ENCODE measurements at places on chromosomes 6 and 20. TPM values are rescaled to one million over a fixed set of nuclear protein-coding genes. Genes with fewer than 3 reads are reported as not detected.

DNA sequence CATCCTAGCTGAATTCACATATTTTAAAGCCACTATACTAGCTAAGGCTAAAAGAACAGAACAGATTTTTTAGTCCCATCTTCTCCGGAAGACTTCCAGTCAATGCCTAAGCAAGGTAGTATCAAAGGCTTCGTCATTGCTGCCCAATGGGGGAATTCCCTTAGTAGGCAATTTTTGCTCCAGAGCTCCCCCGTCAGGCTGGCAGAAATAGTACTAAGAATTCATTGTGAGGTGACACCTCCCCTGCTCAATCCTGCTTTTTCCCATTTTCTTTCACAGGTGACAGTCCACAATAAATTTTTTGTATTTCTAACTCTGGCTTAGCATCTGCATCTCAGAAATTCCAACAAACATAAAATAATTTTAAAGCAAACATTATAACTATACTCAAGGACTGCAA, 52.8 kb upstream of the SRSF6 start:
- no peak overlapping the region for H3K4me3 ChIP-seq
- DNase-seq: peak; percentile 31
- no peaks in the 10 kb centered on the region for H3K4me1 ChIP-seq
- H3K27me3 ChIP-seq: peaks cover 32% of the 10 kb centered on the region
- no peak overlapping the region for H3K27ac ChIP-seq

GRCh38 chr20:36644032-36644705, 1.8 kb downstream of the SLA2 start:
- no peak overlapping the region for H3K27ac ChIP-seq
- no peak for DNase-seq
- no peaks in the 10 kb centered on the region for H3K27me3 ChIP-seq

- DNase-seq: no peak
- no peaks in the 10 kb centered on the region for H3K36me3 ChIP-seq
- peaks cover 83% of the 10 kb centered on the region for H3K27me3 ChIP-seq
- H3K4me3 ChIP-seq: no peak overlapping the region
- no peaks in the 10 kb centered on the region for H3K4me1 ChIP-seq
These were observed 90.0 kb upstream of the BHLHE23 start for GRCh38 chr20:63096681-63097335.

GRCh38 chr6:44002067-44002592, 125.1 kb downstream of the MRPL14 start:
- H3K4me3 ChIP-seq: peak overlapping the region; percentile 68
- H3K36me3 ChIP-seq: no peaks in the 10 kb centered on the region
- peak overlapping the region; percentile 93 for H3K27ac ChIP-seq
- peak; percentile 69 for DNase-seq
- no peaks in the 10 kb centered on the region for H3K27me3 ChIP-seq

- H3K36me3 ChIP-seq: no peaks in the 10 kb centered on the region
- DNase-seq: no peak
- no peaks in the 10 kb centered on the region for H3K4me1 ChIP-seq
These were observed 151.0 kb upstream of the RSPO3 start for GRCh38 chr6:126967296-126968005.

- H3K4me1 ChIP-seq: no peaks in the 10 kb centered on the region
- no peak overlapping the region for H3K27ac ChIP-seq
- no peaks in the 10 kb centered on the region for H3K36me3 ChIP-seq
- no peak for DNase-seq
These were observed 85.5 kb upstream of the HTR1B start for GRCh38 chr6:77548662-77549366.

DNA sequence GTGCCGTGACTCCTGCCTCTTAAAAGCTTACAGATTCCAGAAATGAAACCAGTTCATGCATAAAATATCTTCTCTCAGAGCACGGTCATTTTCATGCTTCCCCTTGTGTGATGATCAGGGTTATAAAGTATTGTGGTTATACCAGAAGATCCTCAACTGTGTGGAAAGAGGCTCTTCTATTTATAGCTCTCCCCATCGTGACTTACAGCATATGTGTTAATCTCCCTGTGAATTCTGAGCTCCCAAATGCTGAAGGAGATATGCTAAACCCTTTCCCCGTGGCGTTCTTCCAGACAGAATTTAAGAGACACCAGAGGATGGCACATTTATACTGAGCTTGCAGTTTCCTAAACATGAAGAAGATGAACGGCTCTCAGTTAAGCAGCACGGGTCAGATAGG, 158.8 kb downstream of the CDH26 start:
- H3K27ac ChIP-seq: no peak overlapping the region
- H3K4me1 ChIP-seq: no peaks in the 10 kb centered on the region
- no peak overlapping the region for H3K4me3 ChIP-seq
- peaks cover 99% of the 10 kb centered on the region for H3K27me3 ChIP-seq
- DNase-seq: no peak

DNA sequence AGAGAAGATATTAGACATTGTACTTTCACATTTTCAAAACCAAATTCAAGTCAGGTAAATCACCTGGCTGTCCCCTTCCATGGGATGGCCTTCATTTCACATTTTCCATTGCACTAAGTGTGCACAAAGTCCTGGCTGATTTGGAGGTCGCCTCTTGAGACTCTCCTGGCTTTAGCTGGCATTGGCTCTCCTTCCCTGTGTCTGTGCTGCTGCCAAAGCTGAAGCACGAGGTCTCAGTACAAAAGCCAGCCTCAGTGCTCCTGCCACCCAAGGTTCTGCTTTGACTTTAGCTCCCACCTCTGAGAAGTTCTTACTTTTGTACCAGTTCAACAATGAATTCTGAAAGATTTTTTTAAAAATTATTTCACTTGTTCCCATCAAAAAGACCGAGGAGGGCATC, 289.2 kb upstream of the CNR1 start:
- DNase-seq: no peak
- no peaks in the 10 kb centered on the region for H3K27me3 ChIP-seq
- H3K36me3 ChIP-seq: no peaks in the 10 kb centered on the region
- no peak overlapping the region for H3K4me3 ChIP-seq
- no peaks in the 10 kb centered on the region for H3K4me1 ChIP-seq
- no peak overlapping the region for H3K27ac ChIP-seq

DNA sequence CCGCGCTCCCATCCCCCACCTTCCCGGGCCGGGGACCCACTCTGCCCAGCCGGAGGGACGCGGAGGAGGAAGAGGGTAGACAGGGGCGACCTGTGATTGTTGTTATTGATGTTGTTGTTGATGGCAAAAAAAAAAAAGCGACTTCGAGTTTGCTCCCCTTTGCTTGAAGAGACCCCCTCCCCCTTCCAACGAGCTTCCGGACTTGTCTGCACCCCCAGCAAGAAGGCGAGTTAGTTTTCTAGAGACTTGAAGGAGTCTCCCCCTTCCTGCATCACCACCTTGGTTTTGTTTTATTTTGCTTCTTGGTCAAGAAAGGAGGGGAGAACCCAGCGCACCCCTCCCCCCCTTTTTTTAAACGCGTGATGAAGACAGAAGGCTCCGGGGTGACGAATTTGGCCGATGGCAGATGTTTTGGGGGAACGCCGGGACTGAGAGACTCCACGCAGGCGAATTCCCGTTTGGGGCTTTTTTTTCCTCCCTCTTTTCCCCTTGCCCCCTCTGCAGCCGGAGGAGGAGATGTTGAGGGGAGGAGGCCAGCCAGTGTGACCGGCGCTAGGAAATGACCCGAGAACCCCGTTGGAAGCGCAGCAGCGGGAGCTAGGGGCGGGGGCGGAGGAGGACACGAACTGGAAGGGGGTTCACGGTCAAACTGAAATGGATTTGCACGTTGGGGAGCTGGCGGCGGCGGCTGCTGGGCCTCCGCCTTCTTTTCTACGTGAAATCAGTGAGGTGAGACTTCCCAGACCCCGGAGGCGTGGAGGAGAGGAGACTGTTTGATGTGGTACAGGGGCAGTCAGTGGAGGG, 2.8 kb downstream of the SOX4 start:
- H3K4me1 ChIP-seq: peaks cover 23% of the 10 kb centered on the region
- peaks cover 16% of the 10 kb centered on the region for H3K36me3 ChIP-seq
- peak; percentile 45 for DNase-seq

DNA sequence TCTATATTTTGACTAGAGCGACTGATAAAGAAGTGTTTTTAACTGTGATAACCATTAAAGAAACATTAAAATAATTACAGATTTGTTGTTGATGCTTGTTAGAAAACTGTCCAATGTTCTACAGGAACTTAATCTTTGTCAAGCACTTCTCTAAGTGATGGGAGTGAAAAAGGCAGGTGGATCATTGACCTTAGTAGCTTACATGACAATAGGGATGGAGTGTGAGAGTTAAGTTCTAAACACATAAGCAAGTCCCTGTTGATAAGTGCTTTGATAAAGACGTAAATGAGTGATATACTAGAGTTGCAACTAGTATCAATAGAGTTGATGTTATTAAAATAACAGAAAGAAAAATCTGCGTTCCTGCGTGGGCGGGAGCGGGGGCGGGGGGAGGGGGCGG, 931.5 kb upstream of the EPHA7 start:
- no peaks in the 10 kb centered on the region for H3K27me3 ChIP-seq
- H3K4me3 ChIP-seq: no peak overlapping the region
- no peaks in the 10 kb centered on the region for H3K4me1 ChIP-seq
- no peak overlapping the region for H3K27ac ChIP-seq
- no peaks in the 10 kb centered on the region for H3K36me3 ChIP-seq

DNA sequence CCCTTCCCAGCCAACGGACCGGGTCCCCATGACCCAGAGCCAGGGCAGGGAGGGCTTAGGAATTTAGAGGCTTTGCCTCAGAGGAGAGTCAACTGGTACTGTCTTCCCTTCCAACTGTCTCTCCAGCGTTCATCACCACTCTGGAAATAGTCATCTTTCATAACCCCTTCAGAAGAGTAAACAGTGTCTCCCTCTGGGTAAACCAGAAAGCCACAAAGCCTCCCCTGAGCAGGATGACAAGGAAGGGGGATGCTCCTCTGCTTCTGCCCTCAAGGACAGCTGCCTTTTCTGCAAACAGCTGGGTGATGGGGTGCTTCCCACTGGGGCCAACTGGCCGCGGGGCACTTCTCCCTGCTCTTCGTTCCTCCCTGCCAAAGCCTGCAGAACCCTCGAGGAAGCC, 90.1 kb downstream of the PSMG4 start:
- no peak overlapping the region for H3K27ac ChIP-seq
- no peaks in the 10 kb centered on the region for H3K36me3 ChIP-seq
- H3K27me3 ChIP-seq: no peaks in the 10 kb centered on the region
- no peak overlapping the region for H3K4me3 ChIP-seq

DNA sequence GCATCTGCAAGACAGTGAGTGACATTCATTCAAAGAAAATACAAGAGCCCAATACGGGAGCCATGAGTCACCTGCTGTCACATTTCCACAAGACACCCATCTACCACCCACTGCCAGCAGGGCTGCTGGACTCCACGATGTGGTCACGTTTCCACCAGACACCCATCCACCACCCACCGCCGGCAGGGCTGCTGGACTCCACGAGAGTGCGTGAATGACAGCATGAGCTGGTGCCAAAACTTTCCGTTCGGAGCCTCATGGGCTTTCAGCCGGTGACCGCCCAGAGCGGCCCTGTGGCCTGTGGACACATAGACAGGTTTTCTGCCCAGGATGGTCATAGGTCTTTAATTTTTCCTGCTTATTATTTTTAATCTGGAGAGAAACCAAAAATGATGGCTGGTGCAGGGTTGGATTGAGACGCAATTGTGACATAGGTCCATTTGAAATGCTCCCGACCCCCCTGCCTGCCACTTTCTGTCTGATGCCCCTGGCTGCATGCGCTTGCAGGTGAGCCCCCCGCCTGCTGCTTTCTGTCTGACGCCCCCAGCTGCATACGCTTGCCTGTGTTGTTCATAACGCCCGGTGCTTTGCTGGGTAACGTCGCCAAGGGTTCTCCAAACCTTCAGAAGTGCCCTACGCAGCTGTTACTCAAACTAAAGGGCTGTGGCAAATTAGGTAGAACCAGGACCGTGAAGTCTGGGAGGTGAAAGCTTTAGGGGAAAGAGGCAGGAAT, 59.1 kb upstream of the SMOC2 start:
- no peak overlapping the region for H3K27ac ChIP-seq
- H3K4me3 ChIP-seq: no peak overlapping the region
- H3K36me3 ChIP-seq: no peaks in the 10 kb centered on the region
- no peaks in the 10 kb centered on the region for H3K4me1 ChIP-seq
- H3K27me3 ChIP-seq: peaks cover 45% of the 10 kb centered on the region
- no peak for DNase-seq

DNA sequence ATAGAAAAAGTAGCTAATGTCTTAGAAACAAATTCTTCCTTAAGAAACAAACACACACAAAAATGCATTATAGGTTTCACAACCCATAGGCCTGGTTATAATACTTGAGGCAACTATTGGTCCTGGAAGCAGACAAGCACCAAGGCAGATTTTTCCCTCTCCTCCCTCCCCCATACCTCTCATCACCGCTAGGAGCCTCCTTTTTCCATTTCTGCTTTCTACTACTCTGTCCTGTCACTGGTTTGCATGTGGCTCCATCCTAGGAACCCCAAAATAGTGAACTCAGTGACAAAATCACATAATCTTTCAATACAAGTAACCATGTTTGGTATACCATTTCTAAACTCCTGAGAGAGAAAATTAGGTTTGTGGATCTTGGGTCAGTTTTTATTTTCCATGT, 66.1 kb downstream of the HMGCLL1 start:
- H3K4me3 ChIP-seq: no peak overlapping the region
- no peaks in the 10 kb centered on the region for H3K36me3 ChIP-seq
- no peak overlapping the region for H3K27ac ChIP-seq
- H3K27me3 ChIP-seq: no peaks in the 10 kb centered on the region
- no peaks in the 10 kb centered on the region for H3K4me1 ChIP-seq
- DNase-seq: no peak

DNA sequence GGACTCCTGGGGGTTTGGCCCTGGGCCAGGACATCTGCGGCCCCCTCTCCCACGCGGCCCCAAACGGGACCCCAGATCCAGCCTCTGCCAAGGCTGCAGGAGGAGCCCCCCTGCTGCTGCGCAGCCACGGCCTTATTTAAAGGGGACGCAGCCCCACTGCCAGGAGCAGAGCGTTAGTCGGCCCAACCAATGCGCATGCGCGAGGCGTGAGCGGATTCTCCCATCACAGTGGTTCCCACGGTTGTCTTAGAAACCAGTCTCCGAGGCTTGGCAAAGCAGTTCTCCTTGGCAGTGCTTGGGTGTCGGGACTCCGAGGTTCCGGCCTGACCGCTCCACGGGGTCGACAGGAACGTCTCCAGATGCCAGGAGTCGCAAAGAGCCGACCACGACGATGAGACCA, 288.3 kb upstream of the ZNF337 start:
- no peak overlapping the region for H3K4me3 ChIP-seq
- DNase-seq: no peak
- H3K27ac ChIP-seq: no peak overlapping the region
- no peaks in the 10 kb centered on the region for H3K36me3 ChIP-seq
- no peaks in the 10 kb centered on the region for H3K4me1 ChIP-seq
- no peaks in the 10 kb centered on the region for H3K27me3 ChIP-seq

DSP gene
- total RNA-seq: 109 TPM

PLCB4 gene
- 14.9 TPM for total RNA-seq

DUSP15 gene
- total RNA-seq: not detected

HELZ2 gene
- 33.7 TPM for total RNA-seq

BCAS1 gene
- 4.0 TPM for total RNA-seq

DEFB132 gene
- not detected for total RNA-seq

LPA gene
- not detected for total RNA-seq

TSPO2 gene
- total RNA-seq: not detected

FOXC1 gene
- total RNA-seq: 18.6 TPM

MC3R gene
- total RNA-seq: not detected

NKAIN4 gene
- not detected for total RNA-seq

TMEM200A gene
- total RNA-seq: not detected

ALDH5A1 gene
- 19.1 TPM for total RNA-seq

NOTCH4 gene
- 1.5 TPM for total RNA-seq
